Endothelial cell (in vitro differentiated cells): ENCODE measurements at places on chromosomes 5 and 9.

- DNase-seq: no peak
Measured at GRCh38 chr9:1454616-1455347, 404.6 kb downstream of the DMRT2 start.

- no peak for DNase-seq
Measured at GRCh38 chr9:68802525-68803015, 97.5 kb downstream of the PIP5K1B start.

DNA sequence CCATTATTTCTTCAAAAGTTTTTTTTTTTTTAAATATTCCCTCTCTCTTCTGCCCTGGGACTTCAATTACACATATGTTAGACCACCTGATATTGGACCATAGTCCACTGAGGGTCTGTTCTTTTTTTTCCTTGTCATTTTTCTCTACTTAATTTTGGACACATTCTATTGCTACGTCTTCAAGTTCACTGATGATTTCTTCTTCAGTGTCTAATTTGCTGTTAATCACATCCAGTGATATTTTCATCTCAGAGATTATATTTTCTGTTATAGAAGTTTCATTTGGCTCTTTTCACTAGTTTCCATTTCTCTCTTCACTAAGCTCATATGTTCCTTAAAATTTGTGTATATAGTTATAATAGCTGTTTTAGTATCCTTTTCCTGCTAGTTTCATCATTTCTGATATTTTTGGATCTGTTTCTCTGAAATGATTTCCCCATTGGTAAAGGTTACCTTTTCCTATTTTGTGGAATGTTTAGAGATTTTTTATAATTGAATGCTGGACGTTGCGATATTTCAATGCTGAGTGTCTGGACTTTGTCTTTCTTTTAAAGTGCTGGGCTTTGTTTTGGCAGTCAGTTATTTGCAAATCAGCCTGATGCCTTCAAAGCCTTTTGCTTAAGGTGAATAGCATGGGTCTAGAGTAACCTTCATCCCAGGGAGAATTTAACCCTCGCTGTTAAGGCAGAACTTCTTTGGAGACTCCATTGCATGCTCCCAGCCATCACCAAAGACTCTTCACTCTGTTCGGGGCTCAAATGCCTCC, 111.8 kb downstream of the TTLL11 start:
- DNase-seq: no peak

- DNase-seq: peak; percentile 70
Measured at GRCh38 chr5:150485693-150486401, 22.1 kb upstream of the NDST1 start.

- no peak for DNase-seq
Measured at GRCh38 chr5:172371684-172372083, 82.6 kb downstream of the SH3PXD2B start.

- DNase-seq: no peak
Measured at GRCh38 chr5:154570572-154571324, 92.7 kb upstream of the HAND1 start.

- DNase-seq: no peak
Measured at GRCh38 chr5:37720550-37720952, 119.3 kb downstream of the GDNF start.

DNA sequence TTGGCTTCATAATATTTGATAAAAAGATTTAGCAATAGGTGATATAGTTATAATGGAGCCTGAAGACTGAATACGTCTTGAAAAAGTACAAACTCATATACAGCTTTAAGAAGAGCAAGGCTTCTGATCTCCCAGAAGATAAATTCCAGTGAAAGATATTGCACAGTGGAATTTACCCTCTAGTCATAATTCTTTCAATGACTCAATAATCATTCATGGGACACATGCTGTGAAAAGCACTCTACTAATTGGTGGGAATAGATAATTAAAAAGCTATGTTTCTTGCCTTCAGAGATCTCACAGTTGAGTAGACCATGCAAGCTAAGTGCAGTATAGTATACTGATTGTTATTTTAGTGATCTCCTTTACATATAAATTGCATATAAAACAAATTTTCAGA, 538.6 kb upstream of the CYLC2 start:
- no peak for DNase-seq

DNA sequence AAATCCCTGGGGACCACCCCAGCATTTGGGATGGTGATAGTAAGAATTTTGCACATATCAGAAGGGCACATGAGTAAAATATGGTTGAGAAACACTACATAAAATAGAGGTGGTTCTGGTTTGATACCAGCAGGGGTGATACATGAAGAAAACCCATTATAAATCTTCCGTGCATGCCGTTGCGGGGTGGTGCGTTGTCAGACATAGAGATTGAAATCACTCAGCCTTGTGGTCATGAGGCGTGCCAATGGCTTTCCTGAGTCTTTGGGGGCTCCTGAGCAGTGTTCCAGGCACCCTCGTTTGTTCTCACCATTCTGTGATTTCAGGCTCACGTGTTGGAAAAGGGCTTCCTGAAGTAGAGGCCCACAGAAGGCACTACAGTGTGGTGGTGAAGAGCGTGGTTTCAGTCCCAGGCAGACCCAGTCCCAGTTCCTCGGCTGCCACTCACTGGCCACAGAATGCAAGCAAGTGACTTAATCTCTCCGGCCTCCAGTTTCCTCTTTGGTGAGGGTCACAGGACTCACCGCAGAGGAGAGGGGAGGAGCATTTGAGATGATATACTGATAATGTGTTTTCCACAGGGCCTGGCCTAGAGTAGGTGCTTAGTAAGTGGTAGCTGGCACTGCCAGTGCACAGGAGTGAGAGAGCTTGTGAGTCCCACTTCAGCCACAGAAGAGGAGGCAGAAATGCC, 20.5 kb upstream of the GLRX start:
- DNase-seq: peak; percentile 44

DNA sequence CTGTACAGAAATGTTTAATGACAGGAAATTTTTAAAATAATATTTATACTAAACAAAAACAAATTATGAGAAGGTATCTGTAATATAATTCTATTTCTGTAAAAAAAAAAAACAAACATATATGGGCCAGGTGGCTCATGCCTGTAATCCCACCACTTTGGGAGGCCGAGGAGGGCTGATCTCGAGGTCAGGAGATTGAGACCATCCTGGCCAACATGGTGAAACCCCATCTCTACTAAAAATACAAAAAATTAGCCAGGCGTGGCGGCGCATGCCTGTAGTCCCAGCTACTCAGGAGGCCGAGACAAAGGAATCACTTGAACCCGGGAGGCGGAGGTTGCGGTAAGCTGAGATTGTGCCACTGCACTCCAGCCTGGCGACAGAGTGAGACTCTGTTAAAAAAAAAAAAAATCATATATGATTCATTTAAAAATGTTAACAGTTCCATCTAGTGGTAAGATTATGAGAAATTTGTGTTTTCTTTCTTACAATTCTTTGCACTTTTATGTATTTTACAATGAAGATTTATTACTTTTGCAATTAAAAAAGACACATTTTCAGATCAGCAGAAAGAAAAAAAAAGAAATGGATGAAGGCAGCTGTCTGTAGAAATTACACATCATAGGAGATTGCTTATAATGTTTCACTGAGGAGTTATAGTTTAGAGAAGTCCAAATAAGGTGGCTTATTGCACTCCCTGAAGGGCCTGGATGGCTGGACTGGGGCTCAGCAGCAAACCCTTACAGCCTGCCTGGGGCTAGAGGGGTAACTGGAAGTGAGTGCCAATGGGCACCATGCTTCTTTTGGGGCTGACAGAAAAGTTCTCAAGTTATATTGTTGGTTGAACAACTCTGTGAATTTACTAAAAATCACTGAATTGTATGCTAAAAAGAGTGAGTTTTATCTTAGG, 20.3 kb downstream of the C9orf153 start:
- DNase-seq: no peak

GRCh38 chr5:53170746-53171349, 61.3 kb upstream of the MOCS2 start:
- peak; percentile 19 for DNase-seq

DNA sequence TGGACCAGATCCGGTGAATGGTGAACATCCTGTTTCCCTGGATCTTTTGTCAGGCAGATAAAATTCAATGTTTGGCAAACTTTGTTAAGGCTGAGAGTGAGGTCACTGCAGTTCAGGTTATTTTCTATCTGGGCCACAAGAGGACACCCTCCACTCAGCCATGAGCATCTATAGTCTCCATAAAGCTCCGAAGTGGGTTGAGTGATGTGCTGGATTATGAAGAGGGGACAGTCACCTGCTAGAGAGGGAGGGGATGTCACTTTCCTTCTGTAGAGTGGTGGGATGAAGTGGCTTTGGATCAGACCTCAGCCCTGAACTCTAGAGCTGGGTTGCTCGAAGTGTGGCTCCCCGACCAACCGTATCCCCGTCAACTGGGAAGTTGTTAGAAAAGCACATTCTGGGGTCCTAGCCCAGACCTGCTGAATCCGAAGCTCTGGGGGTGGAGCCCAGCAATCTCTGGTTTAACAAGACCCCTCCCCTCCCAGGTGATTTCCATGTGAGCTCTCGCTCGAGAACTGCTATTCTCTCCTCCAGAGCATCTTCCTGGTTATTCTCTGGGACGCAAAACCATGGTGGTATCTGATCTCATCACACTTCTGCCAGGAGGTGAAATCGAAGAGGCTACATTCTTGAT, 31.8 kb upstream of the FGF1 start:
- peak; percentile 36 for DNase-seq

DNA sequence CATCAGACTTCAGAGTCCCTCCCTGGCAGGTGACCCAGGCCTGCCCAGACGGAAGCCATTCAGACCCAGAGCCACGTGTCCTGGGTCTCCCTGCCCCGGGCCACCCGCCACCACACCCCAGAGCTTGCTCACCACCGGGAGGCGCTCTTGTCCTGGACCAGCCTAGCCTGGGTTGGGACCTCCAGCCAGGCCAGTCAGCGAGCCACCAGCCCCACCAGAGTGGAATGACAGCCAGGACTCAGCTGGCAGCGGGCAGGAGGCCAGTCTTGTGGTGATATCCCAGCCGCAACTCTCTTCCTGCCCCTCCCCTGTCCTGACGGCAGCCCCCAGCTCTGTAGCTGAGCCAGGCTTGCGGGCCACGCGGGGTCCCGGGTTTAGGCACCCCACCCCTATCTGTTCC, 1.7 kb upstream of the PTGDS start:
- peak; percentile 55 for DNase-seq

- no peak for DNase-seq
Measured at GRCh38 chr5:135881819-135882218, 13.8 kb downstream of the IL9 start.

DNA sequence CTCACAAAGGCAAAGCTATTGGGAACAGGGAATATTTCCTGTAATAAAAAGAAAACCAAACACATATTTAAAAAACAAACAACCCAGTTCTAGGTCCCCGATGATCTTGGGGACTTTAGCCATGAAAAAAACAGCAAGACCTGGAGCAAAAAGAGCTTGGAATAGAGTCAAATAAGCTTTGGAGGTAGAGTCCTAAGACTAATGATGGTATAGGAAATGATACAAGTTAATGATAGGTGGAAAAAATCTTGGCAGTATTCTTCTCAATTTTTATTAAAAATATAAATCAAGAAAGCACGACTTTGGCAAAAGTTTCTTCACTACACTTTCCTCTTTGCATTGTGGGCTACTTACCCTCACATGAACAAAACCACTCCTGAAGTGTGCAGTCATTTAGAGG, 481.5 kb downstream of the EBF1 start:
- DNase-seq: no peak

DNA sequence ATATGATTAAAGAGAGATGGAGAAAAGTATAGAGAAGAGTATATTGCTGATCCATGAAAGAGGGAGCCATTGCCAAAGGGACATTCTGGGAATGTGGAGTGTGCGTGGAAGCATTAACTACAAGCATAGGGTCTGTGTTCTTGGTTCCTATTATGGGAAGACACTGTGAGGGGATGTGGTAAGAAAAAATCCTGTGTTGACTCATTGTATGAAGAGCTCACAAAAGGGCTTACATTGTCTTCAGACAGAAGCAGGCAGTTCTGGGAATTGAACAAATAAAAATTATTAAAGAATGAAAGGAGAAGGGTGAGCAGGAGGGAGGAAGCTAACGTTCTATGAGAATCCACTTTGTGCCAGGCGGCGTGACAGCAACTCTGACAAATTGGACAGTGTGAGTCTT, 250.4 kb upstream of the CHD1 start:
- DNase-seq: no peak

- no peak for DNase-seq
Measured at GRCh38 chr5:169732841-169733240, 95.8 kb downstream of the DOCK2 start.

DNA sequence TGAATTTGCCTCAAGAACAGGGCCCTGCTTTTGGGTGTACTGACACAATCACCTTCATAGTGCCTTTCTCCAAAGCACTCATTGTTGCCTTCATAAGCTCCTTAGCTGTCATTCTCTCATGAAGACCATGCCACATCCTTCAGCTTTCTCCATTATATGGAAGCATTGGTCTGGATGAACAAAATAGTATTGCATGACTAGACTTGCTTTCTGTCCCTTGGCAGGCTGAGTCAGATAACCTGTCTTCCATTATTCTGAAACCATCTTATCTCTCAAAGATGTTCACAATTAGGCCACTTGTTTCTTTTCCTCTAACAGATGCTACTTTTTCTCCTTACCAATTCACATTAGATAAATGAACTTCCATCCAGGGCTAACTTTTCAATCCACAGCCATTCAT, 297.9 kb downstream of the IRX1 start:
- no peak for DNase-seq

DNA sequence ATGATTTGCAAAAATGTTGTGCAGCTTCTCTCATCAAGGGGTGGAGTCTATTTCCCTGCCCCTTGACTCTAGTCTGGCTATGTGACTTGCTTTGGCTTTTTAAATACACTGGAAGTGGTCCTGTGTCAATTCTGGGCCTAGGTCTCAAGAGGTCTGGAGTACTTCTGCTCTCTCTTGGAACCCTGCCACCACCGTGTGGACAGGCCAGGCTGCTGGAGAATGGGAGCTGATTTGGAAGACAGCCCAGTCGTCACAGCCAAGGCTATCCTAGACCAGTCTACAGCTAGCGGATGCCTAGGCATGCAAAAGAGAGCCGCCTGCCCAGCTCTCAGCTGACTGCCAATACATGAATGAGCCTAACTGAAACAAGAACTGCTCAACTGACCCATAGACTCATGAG, 56.7 kb upstream of the CLINT1 start:
- DNase-seq: no peak

DNA sequence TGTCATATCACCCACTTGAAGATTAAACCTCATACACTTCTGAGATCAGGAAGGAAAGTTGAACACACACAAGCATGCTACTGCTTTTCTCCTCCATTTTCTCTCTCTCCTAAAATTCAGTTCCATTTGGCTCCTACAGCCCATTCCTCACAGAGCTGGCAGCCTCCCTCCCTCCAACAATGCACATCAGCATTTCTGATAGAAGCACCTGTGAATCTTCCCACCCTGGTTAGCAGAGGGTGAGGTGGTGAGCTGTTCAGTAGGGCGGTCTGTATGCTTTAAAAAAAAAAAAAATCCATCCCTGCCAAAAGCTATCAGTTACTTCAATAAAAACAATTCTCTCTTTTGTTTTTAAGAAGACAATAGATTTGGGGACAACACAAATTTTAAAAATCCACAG, 463.2 kb upstream of the KIF2A start:
- no peak for DNase-seq

DNA sequence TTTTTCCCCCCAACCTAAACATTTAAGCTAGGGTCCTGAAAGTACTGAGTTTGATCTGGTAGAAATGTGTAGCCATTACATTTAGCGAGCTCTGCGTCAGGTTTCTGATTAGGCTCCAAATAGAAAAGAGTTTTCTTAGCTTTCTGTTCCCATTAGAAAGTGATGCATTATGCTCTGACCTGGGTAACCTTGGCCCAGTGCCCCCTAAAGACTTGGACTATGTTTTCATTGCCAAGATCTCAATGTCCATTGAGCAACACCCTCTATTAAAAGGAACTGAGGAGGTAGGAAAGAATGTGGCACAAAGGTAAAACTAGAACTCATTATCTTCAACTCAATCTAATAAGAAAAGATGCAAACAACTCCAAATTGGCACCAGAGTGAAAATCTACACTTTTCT, 358.9 kb upstream of the PCSK5 start:
- no peak for DNase-seq

- no peak for DNase-seq
Measured at GRCh38 chr9:1469996-1470395, 419.8 kb downstream of the DMRT2 start.
